ENCODE measurements at places on chromosomes 11 and 22.

DNA sequence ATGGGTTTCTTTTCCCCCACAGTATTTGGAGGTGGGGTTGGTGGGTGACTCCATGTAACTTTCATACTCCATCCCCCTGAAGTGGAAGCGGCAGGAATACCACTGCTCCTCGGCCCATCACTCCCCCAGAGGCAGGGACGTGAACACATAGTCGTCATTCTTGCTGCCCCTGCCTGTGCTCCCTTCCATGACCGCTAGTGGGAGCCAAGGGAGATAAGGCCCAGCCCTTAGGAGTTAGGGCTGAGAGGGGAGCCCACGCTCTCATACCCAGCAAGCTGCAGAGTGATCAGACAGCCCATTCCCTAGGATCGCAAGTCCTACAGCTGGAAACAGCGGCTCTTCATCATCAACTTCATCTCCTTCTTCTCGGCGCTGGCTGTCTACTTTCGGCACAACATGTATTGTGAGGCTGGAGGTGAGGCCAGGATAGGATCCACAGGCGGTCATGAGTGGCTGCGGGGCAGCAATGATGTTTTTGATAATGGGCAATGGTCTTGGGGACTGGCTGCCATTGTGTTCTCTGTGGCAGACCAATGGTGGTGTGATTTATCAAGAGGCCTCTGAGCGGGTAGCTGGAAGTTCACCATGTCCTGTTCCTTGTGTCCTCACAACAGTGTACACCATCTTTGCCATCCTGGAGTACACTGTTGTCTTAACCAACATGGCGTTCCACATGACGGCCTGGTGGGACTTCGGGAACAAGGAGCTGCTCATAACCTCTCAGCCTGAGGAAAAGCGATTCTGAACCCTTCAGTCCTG, 15.9 kb downstream of the RHOG start:
- peak; percentile 91 for DNase-seq

- peak; percentile 32 for DNase-seq
Measured at GRCh38 chr11:59173080-59173963, 1.4 kb downstream of the DTX4 start.

DNA sequence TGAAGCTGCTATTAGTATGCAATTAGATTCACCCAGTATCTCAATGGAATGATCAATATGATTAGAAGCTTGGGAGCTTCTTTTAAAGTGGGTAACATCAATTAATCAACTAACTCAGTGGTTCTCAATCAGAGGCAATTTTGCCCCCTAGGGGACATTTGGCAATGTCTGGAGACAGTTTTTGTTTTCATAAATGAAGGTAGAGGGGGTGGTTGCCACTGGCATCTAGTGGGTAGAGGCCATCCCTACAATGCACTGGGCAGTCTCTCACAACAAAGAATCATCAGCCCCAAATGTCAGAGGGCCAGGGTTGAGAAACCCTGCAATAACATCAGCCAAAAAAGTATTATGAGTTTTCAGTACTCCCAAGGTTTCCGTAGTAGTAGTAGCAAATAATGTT, 5.9 kb upstream of the AMOTL1 start:
- no peak for DNase-seq

- DNase-seq, result no peak
Measured at GRCh38 chr11:66676282-66676919, 1.3 kb downstream of the RBM4B start.

DNA sequence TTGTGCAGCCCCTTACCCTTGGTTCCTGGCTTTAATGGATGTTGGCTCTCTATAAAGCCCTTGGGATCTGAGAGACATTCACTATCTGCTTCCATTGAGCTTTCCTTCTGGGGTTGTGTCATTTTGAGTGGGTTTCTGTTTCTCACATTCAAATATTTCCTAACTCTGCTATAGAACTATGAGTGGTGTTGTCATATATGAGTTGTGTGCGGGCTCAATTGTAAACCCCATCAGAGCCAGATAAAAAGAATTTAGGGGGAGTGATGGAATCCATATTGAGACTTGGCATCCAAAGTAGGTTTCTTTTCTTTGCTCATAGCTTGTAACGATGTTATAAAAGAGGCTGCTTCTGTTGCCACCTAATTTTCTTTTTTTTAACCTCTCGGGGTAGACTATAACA, 41.8 kb upstream of the SPON1 start:
- no peak for DNase-seq

DNA sequence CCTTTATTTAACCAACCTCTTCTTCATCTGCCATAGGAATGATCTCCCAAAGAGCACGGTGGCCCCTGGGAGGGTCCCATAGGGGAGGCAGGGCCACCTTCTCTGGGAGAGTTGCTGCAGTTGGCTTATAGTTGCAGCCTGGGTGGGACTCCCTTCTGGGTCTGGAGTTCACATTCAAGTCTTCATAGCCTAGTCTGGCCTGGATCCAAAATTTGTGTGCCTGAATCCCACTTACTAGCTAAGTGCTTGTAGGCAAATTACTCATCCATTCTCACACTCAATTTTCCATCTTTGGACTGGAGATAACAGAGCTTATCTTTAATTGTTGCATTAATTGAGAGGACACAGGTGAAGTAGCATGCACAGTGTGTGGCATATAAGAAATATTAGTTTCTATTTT, 163.6 kb downstream of the GRIK4 start:
- no peak for DNase-seq

GRCh38 chr22:23787910-23788309, 1.1 kb downstream of the SMARCB1 start:
- no peak for DNase-seq

GRCh38 chr11:11349870-11350337, 3.1 kb downstream of the CSNK2A3 start:
- no peak for DNase-seq

- DNase-seq, result no peak
Measured at GRCh38 chr11:80281194-80281593, 840.4 kb upstream of the TENM4 start.

- no peak for DNase-seq
Measured at GRCh38 chr11:10667521-10667885, 26.1 kb downstream of the IRAG1 start.

GRCh38 chr22:36015811-36016529, 12.7 kb downstream of the RBFOX2 start:
- DNase-seq, result no peak

DNA sequence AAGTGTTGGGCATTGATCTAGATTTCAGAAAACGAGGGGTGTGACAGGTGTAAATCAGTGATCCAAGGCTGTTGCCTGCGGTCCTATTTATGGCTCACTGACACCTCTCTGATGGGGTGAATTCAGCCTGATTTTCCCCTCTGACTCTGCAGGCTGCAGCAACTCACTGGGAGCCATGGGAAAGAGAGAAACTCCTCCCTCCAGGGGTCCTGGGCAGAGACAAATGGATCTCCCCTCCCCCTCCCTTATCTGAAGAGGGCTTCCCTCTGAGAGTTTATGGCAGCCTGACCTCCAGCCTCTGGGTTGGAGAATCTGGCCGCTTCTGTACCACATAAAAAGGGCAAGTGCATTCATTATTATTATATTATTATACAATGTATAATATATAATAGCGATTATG, 1.8 kb upstream of the PKNOX2 start:
- DNase-seq, result no peak

DNA sequence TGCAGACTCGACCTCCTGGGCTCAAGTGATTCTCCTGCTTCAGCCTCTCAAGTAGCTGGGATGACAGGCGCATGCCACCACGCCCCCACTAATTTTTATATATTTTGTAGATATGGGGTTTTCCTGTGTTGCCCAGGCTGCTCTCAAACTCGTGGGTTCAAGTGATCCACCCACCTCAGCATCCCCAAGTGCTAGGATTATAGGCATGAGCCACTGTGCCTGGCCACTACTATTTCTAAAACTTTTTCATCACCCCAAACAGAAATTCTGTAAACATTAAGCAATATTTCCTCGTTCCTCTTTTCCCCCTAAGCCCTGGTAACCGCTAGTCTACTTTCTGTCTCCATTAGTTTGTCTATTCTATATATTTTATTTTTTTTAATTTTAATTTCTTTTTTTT, 9.0 kb upstream of the ATG16L2 start:
- no peak for DNase-seq

DNA sequence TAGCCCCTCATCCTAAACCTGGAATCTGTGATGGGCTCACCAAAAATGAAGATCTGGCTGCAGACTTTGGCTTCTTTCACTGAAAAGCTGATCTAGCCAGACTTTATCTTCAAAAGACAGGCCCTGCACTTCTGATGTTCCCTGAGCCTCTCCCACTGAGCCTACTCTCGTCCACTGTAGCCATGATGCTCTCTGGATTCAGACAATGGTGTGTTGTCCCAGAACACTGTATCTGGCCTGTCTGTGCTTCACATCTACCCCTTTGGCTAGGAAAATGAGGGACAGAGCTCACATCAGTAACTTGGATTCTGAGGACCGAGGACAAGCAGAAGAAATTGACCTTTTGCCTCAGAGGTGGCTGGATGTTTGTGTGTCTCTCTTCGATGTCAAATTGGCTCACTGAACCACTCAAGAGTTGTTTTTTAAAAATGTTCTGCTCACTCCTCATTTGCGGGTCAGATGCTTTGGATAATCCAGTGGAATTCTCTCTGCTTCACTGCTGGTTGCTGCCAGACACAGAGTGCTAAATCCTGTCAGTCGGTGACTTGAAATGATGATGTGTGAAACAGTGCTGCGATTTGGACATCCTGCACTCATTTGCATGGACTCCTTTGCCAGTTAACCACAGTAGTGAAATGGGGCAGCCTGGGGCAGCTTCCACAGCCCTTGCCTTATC, 67.5 kb downstream of the ARFGAP2 start:
- DNase-seq, result no peak

DNA sequence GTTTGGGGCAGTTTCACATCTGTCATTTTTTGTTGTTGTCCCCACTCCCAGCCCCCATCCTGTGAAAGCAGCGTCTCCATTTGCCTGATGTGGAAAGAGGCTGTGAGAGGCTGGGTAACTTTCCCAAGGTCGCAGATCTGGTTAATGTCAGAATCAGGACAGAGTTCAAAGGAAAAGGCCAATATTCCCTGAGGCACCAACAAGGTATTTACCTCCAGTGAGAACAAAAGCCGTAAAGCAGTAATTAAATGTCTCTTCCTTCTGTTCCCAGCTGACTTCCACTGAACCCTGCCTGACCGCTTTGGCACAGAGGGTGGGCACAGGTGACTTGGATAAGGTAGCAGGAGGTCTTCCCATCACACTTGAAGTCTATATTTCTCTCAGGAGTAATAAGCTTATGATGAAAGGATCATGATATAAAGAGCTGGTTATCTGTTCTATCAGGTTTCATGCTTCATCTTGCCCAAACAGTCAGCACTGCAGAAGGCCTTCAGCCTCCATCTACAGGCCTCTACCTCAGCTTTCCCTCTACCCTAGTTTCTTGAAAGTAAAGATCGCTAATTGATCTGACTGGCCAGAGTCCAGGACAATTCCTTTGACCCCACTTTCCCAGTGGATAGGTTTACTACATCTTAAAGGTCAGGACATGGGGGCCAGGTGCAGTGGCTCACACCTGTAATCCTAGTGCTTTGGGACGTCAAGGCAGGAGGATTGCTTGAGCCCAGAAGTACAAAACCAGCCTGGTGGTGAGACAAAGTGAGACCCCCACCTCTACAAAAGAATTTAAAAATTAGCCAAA, 9.4 kb downstream of the C11orf91 start:
- DNase-seq, result no peak

DNA sequence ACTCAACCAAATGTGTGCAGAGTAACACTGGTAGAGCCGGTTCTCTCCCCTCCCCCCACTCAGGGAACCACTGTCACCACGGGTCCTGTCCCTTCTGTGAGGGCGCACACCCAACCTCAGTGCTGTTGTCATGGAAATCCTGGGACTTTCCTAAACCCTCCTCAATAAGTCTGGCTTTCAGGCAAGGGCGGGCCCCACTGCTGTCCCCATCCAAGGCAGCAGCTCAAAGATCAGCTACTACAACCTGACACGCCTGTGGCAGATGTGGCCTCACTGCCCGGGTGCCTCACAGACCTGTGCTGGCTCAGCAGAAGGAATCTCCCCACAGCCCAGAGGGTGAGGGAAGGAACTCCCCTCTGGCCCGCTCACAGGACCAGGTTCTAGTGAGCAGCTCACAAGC, 2.2 kb downstream of the PRODH start:
- DNase-seq, result no peak

DNA sequence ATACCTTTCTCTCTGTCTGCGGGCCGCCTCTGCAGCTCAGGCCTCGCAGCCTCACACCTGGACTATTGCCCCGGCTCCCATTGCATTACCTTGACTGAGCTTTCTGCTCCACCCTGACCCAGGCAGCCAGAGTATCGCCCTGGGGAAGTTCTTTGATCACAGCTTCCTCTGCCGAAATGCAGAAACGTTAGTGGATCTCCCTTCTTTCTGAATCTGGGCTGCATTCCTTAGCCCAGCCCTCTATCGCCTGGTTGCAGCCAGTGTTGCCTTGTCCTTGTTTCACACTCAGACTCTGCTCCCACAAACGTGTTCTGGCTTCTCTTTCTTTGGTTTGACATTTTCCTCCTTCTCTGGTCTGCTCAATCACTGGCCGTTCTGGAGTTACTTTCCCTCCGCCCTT, 195.7 kb downstream of the ADAMTS15 start:
- DNase-seq, result no peak

DNA sequence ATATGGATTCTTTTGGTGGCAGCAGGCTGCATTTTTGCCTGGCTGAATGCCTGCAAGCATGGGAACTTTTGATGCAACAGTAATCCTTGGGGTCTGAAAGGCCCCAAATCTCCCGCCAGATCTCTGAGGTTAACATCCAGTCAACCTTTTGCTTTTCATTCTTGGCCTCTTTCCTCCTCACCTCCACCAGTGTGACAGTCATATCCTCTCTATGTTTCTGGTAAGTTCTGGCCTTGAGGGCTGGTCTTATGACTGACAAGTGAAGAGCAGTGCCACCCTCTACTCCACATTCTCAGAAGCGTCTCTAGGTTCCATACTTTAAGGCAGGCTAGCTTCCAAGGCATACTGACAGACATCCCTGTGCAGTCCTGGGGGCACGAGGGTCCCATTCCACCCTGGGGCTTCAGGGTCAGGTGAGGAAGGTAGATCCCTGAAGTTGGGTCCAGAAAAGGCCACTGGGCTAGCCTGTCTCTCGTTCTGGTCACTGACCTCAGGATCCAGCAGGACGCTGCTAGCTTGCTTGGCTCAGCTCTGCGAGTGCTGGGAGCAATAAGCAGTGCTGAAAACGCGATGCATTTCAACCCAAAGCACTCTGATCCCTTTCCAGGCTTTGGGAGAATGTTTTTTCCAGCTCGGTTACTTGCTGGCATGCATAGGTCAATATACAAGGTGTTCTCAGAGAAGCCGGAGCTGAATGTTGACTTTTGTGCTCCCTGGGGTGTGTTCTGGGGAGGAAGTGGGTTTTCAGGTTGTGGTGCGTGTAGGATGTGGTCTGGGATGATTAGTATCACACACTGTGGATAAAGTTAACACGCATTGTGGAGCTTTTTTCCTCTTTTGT, 75.2 kb downstream of the PTPRJ start:
- peak; percentile 74 for DNase-seq

DNA sequence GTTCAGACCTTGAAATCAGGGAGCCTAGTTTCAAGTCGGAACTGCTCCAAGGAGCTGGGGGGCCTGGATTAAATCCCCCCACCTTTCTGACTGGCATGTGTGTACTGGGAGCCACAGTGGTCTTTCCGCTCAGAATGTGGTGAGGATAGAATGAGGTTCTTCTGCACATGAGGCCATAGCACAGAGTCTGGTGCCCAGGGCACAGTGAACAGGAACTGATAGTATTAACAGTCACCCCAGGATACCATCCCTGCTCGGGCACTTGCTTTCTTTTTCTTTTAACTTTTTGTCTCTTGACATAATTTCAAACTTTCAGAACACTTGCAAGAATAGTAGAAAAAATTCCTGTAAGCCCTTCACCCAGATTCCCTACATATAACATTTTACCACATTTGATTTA, 28.8 kb downstream of the LMO1 start:
- DNase-seq, result no peak

GRCh38 chr22:46087816-46088277, 62.5 kb upstream of the PPARA start:
- DNase-seq, result no peak
